ENCODE measurements at places on chromosomes 2 and 18.

- no peak for DNase-seq
Observed at GRCh38 chr18:71450257-71450656, 1093.9 kb downstream of the CBLN2 start.

DNA sequence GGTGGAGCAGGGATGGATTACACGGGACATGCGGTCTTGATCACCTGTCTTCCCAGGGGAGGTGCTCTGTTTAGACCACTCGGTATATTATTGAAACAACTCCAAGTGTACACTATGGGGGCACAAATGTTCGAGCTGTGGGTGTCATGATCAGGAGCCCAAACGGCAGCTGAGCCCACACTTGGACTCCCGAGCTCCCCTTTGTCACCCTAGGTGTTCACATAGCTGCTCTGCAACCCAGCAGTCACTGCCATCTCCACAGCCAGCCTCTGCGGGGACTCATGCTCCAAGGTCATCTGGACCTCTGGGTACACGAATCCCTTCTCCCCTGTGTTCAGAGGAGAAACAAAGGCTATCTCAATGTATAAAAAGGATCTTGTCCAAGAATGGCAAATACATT lies 46.0 kb downstream of the CAPN13 start:
- DNase-seq: no peak

DNA sequence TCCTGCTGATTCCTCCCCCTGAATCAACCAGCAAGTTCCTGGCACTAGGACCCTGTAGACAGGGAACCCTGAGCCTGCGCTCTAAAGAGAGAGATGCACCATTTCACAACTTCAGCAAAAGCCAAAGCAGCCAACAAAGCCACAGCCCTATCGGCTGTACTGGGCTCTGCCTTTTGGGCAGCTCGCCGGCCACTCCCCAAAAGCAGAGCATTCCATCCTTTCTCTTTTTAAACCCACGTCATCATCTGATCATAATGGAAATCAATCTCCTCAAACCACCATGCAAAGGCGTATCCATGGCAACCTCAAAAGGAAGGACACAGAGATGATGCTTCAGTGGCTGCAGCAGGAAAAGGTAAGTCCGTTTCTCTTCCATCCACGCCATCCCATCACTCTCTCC lies 5.3 kb upstream of the DCTN1 start:
- DNase-seq: no peak

GRCh38 chr2:227324642-227324994 lies 433 bp upstream of the MFF start:
- no peak for DNase-seq

- DNase-seq: no peak
Observed at GRCh38 chr2:120256651-120257000, 4.0 kb downstream of the RALB start.

DNA sequence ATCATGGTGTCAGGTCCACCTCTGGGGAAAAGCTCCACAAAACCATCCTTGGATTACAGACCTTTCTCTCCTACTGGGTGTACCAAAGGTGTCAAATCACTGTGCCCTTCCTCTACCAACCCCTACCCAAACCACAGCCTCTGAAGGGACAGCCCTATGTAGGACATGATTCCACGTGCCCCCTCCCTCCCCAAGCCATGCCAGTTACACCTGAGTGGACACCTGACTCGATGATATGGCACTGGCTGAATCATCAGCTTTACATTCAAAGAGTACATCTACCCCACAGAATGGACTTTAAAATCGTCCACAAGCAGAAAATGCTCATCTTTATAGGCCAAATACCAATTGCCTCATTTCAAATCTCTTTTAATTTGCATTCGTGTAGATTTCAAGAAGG lies 26.0 kb downstream of the TRABD2A start:
- DNase-seq: no peak

DNA sequence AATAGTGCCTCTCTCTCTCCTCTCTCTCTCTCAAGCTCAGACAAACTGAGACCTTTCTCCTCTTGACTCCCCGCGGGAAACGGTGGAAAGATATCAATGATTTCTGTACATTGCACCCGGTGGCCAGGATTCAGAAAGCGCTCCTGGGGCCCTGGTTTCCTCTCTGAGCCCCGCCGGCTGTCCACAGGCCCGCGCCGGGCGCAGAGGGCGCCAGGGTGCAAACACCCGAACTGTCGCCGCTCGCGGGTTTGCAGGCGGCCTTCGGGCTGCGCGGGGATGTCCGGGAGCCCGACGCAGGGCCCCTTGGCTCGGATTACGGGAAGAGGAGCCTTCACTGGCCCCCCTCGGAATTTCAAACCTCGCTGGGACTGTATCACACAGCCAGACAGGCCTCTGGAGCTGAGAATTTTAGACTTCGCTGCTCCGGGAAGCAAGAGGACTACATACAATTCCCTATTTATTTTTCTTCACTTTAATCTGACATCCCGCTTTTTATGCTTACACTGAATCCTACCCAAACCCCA lies 5.2 kb upstream of the EN1 start:
- no peak for DNase-seq

DNA sequence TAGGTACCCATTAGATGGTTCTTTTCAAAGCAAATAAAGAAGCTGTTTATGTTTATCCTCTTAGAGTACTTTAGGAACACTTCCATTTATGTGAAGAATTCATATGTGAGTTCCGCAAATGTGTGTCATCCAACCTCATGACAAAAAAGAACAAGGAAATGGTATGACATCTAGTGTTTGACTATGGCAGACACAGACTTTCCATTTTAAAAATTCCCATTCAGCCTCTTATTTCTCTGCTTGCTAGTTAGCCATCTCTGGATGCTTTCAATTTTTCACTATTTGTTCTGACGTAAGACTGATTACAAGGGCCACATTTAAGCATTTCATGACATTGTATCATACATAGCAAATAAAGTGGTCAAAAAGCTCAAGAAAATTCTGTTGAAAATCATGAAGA lies 103.0 kb downstream of the ZAP70 start:
- no peak for DNase-seq

GRCh38 chr2:104896446-104896845 lies 42.5 kb downstream of the POU3F3 start:
- DNase-seq: no peak

- no peak for DNase-seq
Observed at GRCh38 chr2:196200557-196200956, 29.2 kb upstream of the STK17B start.

GRCh38 chr2:152532241-152532640 lies 185.0 kb downstream of the PRPF40A start:
- DNase-seq: no peak

DNA sequence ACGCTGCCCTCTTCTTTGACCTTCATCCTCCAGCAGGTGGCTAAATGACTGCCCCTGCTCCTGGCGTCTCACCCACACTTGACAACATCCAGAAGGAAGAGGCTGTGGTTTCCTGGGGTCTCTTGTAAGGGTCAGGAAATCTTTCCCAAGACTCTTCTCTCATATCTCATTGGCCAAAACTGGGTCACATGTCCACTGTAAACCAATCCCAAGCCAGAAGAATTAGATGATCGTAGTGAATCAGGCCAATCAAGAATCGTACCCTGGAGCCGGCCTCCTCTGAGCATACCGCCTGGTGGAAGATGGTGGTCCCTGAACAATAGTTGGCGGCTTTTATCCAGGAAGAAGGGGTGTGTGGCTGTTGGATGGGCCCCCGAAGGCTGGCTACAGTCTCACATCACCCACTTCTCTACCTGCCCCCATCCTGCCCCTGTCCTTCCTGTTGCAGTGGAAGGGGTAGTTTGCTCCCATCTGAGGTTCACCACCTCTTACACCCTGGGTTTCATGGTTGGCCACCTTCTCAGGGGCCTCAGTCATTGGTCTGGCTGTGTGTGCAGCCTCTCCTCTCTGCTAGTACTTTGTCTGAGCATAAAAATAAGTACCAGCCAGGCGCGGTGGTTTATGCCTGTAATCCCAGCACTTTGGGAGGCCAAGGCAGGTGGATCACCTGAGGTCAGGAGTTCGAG lies 3.8 kb downstream of the SAG start:
- DNase-seq: no peak

GRCh38 chr2:39568561-39569006 lies 97.1 kb upstream of the TMEM178A start:
- no peak for DNase-seq

GRCh38 chr2:29562896-29563295 lies 358.5 kb downstream of the ALK start:
- no peak for DNase-seq

DNA sequence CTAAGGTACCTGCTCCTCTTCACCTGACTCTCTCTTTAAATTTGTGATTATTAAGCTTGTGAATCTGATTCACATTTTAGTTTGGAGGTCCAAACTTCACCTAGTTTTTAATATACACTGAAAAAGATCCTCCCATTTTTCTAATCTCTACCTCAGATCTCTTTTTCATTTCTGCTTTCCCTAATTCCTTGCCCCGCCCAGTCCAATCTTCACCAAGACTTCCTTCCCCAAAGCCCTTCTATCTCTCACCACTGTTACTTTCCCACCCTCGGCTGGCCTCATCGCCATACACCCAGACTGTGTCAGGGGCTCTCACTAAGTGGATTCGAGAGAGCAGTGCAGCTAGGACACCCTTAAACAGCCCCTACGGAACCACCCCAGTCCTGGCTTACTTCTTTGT lies 40.0 kb downstream of the LBH start:
- no peak for DNase-seq

- no peak for DNase-seq
Observed at GRCh38 chr2:7753777-7754176, 836.6 kb downstream of the RNF144A start.

DNA sequence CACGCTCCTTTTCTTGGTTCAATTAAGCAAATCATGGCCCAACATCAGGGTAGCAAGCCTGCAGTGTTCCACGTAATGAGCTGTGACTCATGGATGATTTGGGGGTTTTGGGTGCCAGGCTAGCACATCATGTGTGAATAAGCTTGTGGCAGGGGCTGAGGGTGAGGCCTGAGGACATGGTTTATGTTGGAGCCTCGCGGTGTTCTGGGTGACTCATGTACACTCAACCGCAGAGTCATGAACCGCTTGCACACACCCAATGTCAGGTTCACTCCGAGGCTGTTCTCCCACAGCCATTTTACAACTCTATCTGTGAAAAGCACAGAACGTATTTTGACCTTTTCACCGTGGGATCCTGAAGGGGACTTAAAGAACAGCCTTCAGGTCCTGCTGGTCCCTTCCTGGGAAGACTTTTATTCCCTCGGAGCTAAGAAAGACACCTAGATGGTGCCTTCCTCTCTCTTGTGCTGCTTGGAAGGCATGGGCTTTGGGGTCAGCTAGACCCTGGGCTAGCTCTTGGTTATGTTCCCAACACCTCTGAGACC lies 139.9 kb upstream of the ZEB2 start:
- DNase-seq: peak; percentile 30

DNA sequence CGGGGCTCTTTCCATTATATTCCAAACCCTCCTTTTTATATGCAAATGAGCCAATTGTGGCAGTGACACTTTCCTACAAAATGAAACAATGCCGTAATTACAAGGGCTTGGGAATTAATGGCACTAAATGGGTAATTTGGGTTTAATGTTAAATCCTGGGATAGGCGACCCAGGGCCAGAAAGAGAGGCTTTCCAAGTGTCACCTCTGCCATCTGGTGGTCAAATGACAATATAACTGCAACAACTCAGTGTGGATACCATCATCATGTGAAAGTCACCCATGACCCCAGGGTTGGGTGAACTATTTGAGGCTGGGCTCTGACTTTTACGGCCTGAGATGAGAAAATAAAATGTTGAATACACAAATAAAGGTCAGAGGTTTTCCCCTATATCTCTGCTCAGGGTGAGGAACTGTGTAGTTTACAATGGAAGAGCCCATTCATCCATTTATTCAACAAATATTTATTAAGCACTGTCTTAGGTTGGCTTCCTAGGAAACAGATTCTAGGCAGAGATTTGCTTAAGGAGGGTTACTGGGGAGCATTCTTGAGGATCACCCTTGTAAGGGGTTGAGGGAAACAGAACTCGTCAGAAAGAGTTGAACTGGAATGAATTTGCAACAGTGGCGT lies 13.6 kb upstream of the THADA start:
- no peak for DNase-seq

DNA sequence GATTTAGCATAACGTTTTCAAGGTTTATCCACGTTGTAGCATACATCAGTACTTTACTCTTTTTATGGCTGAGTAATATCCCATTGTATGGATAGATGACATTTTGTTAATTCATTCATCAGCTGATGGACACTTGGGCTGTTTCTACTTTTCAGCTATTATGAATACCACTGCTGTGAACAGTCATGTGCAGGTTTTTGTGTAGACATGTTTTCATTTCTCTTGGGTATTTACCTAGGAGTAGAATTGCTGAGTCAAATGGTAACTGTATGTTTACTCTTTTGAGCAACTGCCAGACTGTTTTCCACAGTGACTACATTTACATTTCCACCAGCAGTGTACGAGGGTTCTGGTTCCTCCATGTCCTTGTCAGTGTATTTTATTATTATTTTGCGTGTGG lies 33.9 kb downstream of the COX7A2L start:
- no peak for DNase-seq

Data from brain pericyte (primary cell).